Cardiac fibroblast (primary cell): ENCODE measurements at places on chromosomes 7 and 10.

DNA sequence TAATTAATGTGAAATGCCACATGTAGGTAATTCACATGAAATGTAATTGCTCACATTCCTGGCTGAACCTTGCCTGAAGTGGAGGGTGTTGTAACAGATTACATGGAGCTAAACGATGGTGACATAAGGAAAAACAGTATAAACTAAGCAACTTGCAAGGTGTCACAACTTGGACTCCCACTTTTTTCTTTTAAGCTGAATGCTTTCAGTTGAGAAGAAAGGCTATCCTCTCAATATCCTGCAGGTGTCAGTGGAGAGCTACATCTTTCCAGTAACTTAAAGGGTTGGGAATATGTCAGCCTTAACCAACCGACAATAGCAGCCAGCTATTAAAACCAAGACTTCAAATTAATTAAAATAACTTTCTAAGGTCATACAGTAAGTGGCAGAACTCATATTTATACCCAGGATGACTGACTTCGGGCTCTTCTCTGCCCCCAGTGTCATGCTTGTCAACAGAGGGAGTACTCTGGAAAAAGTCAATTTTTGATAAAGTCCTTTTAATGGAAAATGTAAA is 33.7 kb downstream of the NRBF2 start:
- DNase-seq, result peak; percentile 91

DNA sequence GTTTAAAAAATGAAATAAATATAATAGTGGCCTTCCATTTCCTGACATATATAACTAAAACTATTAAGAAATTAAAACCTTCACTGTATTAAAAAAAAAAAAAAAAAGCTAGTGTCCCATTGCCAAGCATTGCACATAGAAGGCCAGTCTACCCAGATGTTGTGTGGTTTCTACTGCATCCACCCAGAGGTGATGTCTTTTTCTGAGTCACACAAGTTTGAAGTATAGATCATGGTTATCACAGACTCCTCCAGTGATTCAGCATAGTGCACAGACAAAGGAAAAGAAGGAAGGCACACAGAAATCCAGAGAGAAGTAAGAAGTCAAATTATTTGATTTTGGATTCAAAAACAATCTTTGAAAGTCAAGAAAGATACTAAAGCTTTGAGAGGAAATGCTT is 429.0 kb downstream of the ETV1 start:
- no peak for DNase-seq

DNA sequence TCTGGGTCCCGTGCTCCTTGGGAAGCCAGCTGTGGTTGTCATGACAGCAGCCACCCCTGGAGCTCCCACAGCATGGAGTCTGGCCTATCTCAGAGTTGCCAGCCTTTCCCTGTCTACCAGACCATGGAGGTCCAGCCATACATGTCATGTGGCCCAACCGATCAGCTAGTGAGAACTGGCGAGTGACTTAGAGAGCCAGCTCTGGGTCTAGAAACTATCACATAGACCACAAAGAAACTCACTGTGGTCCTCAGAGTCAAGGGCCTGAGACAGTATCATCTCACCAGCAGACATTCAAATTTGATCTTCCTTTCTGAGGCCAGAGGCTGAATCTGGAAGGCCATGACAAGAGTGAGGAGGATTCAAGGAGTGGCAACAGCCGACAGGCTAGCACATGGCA is 223.3 kb upstream of the GPR26 start:
- no peak for DNase-seq

DNA sequence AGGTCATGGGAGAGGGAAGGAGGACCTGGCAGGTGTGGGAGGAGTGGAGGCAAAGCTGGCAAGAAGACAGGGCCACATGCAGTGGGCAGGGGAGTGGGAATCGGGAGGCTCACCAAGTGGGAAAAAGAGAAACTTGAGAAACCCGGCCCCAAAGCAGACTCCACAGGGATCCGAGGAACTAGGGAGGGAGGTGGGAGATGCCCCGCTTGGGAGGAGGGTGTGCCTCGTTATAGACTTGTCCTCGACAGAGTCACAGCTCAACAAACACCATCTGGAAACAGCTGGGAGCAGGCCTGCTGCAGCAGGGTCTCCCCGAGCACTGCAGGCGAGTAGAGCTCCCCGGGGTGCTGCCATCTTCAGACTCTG is 54.8 kb downstream of the MKI67 start:
- DNase-seq, result no peak

- no peak for DNase-seq
These were observed 6.7 kb upstream of the FAM180A start for GRCh38 chr7:135755351-135755753.
